NCI-H2081 treated with DMSO at 0.1 percent for 48 hours (cell line): ENCODE measurements at places on chromosomes 12 and 14.
A peak's percentile ranks its signal among the peaks of the same experiment; 100 is the strongest.

DNA sequence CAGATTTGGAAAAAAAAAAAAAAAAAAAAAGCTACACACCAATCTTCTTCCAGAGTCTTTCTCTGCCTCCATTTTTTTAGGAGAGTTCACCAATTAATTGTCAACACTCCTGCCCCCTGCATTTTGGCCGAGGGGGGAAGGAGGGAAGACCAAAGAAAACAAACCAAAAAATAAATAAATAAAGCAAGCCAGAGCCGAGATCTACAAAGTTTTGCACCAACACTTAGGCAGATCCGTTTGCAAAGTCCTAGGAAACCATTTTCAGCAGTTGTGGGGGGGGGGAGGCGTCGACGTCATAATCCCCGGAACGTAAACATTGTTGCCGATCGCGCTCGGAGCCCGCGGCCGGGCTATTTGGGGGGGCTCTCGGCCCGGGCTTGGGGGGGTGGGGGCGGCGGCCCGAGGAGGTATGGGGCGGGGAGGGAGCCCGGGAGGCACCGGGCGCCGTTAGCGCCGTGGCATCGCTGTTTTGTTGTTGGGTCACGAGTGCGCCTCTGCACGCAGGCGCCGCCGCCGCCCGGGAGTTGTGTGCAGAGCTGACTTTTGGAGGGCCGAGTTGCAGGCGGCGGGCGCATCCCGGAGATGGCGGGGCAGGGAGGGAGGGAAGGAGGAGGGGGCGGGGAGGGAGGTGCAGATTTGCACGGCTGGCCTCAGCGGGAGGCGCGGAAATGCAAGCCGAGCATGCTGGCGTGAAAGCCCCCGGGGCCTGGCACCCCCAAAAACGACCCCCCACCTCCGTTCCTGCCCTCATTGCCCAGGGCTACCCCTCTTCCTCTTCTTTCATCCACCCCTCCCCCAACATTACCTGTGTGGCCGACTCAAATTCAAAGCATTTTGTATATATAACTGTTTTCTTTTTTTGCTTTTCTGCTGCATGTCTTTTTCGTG, 598 bp downstream of the KDM2B start:
- no peak for DNase-seq

- no peak for DNase-seq
Observed at GRCh38 chr12:44889162-44889561, 13.0 kb upstream of the NELL2 start.

GRCh38 chr14:72904840-72905561, 11.1 kb upstream of the DPF3 start:
- DNase-seq = no peak

- no peak for DNase-seq
Observed at GRCh38 chr12:107377596-107378385, 284.4 kb upstream of the CRY1 start.

DNA sequence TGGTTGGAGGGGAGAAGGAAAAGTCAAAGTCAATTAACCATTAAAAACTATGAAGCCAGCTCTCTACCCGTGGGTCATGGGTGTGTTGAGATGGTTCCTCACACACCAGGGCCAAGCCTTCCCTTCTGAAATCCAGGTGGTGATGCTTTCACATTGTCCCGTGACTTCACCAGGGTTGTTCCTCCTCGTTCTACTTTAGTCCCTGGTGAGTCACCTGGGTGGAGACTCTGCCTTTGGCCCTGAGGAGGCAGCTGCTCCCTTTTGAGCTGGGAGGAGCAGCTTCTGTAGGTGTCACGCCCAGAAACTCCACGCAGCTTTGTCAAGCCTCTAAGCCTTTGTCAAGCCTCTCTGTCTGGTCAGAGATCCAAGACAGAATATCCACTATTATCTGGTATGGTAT, 348.3 kb downstream of the BMP4 start:
- DNase-seq = no peak

- no peak for DNase-seq
Observed at GRCh38 chr14:51616256-51616655, 35.5 kb upstream of the FRMD6 start.

DNA sequence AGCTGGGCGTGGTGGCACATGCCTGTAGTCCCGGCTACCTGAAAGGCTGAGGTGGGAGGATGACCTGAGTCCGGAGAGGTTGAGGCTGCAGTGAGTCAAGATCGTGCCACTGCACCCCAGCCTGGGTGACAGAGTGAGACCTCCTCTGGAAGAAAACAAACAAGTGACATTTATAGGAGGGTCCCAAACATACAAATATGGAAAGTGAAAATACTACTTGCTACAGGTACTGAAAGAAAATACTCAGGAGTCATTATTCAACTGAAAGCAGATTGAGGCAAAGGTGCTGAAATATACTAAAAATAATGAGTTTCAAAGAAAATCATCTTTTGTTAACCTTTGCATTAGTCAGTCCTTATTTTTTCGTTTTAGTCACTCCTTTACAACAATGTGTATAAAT, 53.5 kb downstream of the ETV6 start:
- no peak for DNase-seq

- no peak for DNase-seq
Observed at GRCh38 chr12:47082796-47083621, 3.2 kb upstream of the AMIGO2 start.

DNA sequence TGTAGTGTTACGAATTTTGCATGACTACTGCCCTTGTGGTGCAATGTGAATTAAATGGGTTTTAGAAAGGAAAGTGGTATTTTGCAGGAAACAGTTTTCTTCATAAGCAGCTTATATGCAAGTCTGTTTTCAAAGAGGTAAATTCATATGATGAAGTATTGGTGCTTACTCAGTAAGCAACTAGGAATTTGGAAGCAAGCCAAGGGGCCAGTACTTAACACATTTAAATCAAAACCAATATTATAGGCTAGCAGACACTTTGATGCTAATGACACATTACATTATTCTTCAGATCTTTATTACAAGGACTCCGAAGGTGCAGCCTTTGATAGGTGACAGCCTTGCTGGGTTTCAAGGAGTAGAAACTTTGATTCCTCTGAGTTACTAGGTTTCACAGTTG, 23.1 kb downstream of the MGAT4C start:
- peak; percentile 65 for DNase-seq

- no peak for DNase-seq
Observed at GRCh38 chr12:67394550-67394949, 125.4 kb downstream of the CAND1 start.

- no peak for DNase-seq
Observed at GRCh38 chr12:97601934-97602720, 139.5 kb downstream of the RMST start.

- DNase-seq = no peak
Observed at GRCh38 chr12:76810671-76811419, 46.9 kb downstream of the ZDHHC17 start.

DNA sequence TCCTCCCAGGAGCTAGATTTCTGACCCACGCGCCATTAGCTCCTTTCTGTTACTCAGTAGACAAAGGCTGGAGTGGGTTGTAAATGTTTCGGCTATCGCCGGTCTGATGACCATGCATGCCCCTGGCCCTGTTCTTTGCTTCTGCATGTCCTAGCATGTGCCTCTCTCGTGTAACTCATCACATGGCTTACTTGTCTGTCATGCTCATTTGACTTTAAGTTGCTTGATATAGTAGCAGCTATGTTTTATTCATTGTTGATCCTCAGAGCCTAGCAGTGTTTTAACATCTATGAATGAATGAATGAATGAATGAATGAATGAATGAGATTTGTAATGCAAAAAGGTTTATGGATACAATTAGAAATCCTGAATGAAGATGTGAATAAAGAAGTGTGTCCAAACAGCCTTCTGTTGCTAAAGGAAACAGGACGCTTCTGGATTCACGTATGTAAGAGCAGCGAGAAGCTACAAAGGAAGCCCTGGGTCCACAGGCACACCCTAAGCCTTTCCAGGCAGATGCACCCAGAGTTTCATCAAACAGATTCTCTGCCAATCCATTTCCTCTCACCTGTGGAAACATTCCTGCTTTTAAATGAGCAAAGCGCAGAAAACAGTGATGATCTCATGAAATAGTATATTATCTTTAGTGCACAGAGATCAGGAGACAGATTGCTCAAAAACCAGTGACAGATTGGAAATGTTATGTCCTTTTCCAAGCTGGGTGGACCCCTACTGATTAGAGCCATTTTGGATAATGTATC, 3.4 kb downstream of the GSG1 start:
- DNase-seq = no peak

- DNase-seq = no peak
Observed at GRCh38 chr14:94467728-94468520, 8.1 kb downstream of the SERPINA9 start.

- DNase-seq = no peak
Observed at GRCh38 chr14:88208858-88209257, 114.2 kb downstream of the KCNK10 start.

GRCh38 chr12:47517122-47517521, 188.7 kb downstream of the RPAP3 start:
- DNase-seq = no peak

- no peak for DNase-seq
Observed at GRCh38 chr12:22283508-22283907, 51.0 kb downstream of the ST8SIA1 start.

DNA sequence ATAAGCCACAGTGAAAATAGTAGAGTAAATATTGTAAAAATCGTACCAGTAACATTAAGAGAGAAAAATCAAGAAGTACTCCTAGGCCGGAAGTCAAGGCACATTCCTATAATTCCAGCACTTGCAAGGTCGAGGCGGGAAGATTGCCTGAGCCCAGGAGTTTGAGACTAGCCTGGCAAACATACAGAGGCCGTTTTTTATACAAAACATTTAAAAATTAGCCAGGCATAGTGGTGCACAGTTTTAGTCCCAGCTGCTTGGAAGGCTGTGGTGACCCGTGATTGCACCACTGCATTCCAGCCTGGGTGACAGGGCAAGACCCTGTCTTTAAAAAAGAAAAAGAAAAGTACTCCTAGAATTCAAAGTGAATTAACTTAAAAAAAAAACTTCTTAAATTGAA, 341.8 kb downstream of the C12orf50 start:
- DNase-seq = no peak

GRCh38 chr12:87368259-87368658, 660.9 kb downstream of the C12orf50 start:
- peak; percentile 78 for DNase-seq

GRCh38 chr12:3138941-3139511, 61.8 kb downstream of the TSPAN9 start:
- DNase-seq = no peak

DNA sequence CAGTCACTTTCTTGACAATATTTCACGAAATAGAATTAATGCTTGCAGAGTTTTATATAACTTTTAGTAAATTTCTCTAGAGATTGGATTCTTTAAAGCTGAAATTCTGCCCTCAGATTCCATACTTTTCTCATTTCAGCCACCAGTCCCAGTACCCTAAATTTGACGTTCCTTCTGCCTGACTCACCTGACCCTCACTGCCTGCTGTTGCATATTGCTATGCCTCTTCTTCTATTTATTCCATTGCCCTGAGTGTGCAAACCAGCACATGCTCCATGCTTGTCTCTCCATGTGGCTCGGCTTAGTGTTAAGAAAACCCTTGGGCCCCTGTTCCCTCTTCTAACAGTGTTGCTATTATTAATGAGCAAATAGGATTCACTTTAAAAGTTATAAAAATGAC, 533.3 kb downstream of the LRFN5 start:
- DNase-seq = no peak
